ENCODE measurements at places on chromosomes 7 and 10.

GRCh38 chr7:104979167-104979841 is 34.7 kb upstream of the KMT2E start:
- DNase-seq = no peak

- DNase-seq = no peak
Measured at GRCh38 chr10:70785190-70785589, at the start of gene TBATA. Gene TBATA (minus strand): TSS chr10:70785377. CDS start chr10:70783379, 1,998 bp downstream.

- DNase-seq = no peak
Measured at GRCh38 chr10:113381416-113381815, 171.4 kb upstream of the HABP2 start.

- no peak for DNase-seq
Measured at GRCh38 chr10:131111471-131112080, 199.9 kb downstream of the TCERG1L start.

- no peak for DNase-seq
Measured at GRCh38 chr7:128098629-128099028, 67.4 kb upstream of the LRRC4 start.

Measured in stimulated activated CD8-positive, alpha-beta memory T cell treated with anti-CD3 and anti-CD28 coated beads, Interleukin-4, amount 100 ng/mL, for 24 hours (primary cell).